ENCODE measurements at places on chromosomes 12 and 14.

GRCh38 chr12:7144414-7145120 lies 14.4 kb downstream of the CLSTN3 start:
- DNase-seq, result no peak

- no peak for DNase-seq
These were observed 71.7 kb upstream of the FERMT2 start for GRCh38 chr14:53022593-53022992.

DNA sequence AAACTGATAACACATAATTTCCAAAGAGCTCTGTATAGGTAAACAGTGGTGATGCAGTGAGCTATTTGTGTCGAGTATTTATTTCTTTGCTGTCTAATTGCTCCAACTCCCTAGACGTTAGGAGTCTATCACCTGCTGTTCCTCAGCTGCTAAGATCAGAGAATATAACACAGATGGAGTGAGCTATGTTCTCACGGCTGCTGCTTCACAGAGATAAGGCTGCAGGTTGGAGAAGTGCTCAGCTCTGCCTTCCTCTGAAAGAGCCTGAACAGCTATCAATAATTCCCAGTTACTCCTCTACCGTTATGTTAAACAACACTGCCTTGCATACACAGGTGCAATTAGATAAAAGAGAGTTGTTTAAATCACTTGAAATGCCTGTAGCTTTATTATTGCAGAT lies 103.2 kb upstream of the MDGA2 start:
- DNase-seq, result no peak

DNA sequence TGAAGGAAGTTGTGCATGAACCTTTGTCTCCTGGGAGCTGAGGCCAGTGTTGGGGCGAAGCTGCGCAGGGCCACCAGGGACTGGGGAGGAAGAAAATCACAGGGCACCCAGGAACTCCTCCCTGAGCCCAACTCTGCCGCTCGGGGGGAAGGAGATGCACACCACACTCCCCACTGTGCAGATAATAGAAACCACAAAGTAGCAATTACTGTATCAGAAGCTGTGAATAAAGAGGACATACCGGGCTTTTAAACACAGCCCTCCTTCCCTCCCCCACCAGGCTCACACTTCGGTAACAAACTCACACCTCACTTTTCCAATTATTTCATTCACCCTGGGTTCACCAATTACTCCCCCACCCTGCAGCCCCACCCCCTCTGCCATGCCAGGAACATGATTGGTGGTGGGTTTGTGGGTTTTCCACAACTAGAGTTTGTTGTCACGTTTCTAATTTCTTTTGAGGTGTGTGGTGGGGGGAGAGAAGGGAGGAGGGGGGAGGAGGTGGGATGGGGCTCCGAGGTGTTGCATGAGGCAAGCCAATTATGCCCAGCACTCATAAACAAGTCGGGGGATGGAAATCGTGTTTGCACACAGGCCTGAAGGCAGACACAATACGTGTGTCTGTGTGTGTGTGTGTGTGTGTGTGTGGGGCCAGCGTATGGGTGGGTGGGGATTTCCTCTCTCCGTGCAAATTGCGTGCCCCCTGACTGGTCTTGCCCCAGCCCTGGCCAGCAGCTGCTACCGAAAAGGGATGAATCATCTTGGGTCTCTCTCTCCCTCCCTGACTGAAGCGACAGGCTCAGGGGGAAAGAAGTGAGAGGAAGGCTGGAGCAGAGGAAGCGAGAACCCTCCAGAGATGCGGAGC lies 103.3 kb downstream of the RBM19 start:
- no peak for DNase-seq

DNA sequence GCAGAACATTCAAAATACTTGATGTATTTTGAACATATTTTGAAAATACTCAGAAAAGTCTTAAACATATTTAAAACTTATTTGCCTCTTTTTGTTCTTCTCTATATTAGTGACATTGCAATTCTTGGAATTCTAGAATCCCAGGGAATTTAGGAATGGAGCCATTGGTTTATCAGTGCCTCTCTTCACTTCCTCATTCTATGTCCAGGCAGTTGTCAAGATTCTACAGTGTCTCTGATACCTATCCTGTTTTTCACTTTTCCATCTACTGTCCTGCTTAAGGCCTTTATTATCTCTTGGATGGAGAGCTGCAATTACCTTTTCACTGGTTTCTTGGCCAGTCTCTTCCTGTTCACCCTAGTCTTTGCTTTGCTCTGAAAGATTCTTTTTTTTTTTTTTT lies 144.6 kb downstream of the TTLL5 start:
- no peak for DNase-seq

- no peak for DNase-seq
These were observed 102.7 kb upstream of the TBX5 start for GRCh38 chr12:114508529-114509129.

- DNase-seq, result no peak
These were observed 31.4 kb downstream of the CFAP251 start for GRCh38 chr12:121949648-121950397.

Measured in Right ventricle myocardium inferior (tissue), 1 donor.